ENCODE measurements at places on chromosomes 1 and 21.

DNA sequence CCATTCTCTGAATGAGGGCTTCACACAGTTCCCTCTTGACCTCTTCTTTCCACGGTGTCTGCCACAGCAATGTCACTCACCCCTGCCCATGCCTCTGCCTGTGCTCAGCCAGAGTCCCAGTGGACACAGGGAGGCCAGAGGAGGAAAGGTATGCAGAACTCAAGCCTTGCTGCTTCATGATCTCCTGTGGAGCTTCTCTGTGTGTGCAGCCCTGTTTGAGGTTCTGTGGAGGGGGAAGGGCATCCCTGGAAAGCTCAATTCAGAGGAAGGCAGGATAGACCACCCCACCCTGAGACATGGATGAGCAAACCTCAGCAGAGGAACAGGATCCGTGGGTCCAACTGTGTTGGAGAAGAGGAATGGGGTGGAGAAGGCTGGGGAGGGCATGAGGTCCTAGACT, 2.0 kb downstream of the HCN3 start:
- DNase-seq: no peak

GRCh38 chr1:234479310-234479559, 256 bp upstream of the TARBP1 start:
- no peak for DNase-seq

- DNase-seq: no peak
Measured at GRCh38 chr1:112904071-112904830, 51.7 kb downstream of the SLC16A1 start.

GRCh38 chr1:228338521-228339051, 68.0 kb downstream of the TRIM11 start:
- DNase-seq: peak; percentile 6

DNA sequence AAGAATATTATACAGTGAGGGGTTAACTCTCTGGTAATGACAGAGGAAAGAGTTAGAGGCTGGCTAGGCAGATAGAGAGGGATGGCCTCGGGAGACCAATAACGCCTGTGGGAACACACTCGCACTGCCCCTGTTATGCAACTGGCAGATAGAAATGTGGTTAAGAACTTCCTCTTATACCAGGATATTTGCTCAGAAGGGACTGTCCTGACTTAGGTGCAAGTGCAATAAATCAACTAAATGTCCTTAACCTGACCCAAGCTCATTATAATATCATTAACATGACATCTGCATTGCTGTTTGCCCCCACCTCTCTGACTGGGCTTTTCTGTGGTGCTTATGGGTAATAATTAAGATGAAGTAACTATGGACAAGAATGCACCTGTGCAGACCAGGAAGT, 1518.0 kb downstream of the NCAM2 start:
- DNase-seq: no peak

- DNase-seq: no peak
Measured at GRCh38 chr1:228011721-228012311, 5.0 kb downstream of the WNT3A start.

DNA sequence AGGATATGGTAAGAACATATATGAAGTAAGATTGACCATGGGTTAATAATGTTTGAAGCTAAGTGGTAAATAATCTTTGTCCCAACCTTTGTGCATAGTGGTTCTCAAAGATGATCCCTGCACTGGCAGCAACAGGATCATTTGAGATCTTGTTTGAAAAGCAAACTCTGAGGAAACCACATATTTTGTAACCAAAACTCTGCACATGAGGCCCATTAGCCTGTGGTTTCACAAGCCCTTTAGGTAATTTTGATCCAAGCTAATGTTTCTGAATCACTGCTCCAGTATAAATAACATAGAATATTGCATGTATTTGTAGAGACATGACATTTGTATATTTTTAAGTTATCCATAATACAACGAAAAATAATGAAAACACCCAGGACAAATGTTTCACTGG, 147.9 kb upstream of the RGS18 start:
- no peak for DNase-seq

DNA sequence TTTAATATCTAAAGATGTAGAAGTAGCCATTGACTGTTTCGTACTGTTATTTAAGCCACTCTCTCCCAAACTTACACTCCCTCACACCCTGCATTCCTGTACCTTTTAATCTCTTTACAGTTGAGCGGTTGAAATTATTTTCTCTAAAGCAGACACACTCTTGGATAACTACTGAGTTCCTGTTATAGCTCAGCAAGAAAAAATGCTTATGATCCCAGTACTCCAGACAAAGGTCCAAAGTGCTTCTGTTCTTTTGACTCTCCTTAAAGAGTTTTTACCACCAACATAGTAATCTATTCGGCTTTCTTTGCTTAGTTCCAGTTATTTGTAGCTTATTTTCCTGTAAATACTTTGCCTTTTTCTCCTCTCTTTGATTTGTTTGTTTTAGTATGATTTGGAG, 100.1 kb downstream of the ATF6 start:
- no peak for DNase-seq

DNA sequence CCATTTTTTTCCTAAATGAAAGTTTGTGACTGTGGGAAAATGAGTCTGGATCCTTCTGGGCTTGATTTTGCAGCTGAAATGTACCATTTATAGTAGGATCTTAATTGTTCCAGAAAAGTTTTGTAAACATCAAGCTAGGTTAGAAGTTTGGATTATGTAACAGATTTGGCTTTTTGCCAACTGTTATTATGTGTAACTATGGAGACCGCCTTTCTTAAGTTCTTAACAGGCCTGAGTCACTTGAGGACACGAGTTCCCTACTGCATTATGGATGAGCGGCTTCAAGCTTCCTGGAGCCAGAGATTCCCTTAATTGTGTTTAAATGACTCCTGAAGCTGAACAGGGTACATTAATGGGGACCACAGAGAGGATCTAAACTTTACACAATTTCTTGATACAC, 22.2 kb downstream of the SLC25A33 start:
- DNase-seq: no peak

DNA sequence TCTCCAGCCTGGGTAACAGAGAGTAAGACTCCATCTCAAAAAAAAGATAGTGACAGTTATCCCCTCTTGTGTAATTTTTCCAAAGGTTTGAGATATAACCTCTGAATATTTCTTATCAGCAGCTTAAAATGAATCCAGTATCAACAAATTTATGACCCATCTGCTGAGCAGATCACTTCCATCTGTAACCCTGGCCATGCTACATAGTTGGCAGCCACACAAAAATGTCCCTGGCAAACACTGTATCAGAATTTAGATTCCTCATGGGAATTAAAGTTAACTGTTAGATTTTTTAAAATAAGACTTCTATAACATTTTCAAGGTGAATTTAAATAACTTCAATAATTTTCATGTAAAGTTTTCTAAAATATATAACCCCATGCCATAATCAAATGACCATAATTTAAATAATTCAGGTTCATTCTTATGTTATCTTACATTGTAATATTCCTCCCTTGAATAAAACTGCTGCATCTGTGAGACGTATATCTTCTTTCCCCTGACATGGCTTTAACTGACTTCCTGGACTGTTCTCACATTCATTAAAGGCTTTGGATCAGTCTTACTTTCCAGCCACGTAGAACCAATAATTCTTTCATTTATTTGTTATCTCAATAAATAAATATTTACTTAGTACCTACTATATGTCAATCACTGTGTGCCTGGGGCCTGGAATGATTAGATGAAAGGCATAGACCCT, 5.3 kb upstream of the PRPF38B start:
- DNase-seq: no peak

GRCh38 chr1:217407534-217408001, 223.3 kb downstream of the GPATCH2 start:
- no peak for DNase-seq
